ENCODE measurements at places on chromosomes 12 and 14. TPM values are rescaled to one million over a fixed set of nuclear protein-coding genes. Genes with fewer than 3 reads are reported as not detected.
A peak's percentile ranks its signal among the peaks of the same experiment; 100 is the strongest.

DNA sequence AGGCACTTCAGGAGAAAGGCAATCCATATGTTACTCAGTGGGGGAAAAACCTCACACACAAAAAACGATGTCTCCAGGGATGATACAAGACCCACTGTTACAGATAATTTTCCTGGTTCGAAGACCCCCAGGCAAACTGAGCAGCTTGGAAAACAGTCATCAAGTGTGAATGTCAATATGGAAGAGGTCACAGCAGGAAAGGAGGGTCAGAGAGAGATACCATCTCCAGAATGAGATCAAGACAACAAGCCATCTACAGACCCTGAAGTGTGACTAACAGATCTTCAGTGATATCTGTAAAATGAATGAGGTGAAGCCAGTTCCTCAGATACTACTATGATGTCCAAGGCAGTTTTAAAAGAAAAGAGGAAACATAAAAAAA is 28.6 kb downstream of the GNS start:
- DNase-seq = no peak

The ASPG gene
- total RNA-seq = 151 TPM

GRCh38 chr12:57782243-57782607 is 362 bp upstream of the TSFM start:
- no peak for DNase-seq

The CLEC14A gene
- 4.1 TPM for total RNA-seq

The PSMC6 gene
- total RNA-seq = 48.8 TPM

- DNase-seq = no peak
These were observed 173.3 kb upstream of the FAR2 start for GRCh38 chr12:28975564-28976340.

GRCh38 chr12:55974308-55974730 is 441 bp downstream of the RAB5B start:
- DNase-seq = no peak

- DNase-seq = no peak
These were observed 216.4 kb downstream of the NOVA1 start for GRCh38 chr14:26381405-26381804.

GRCh38 chr14:58280954-58281787 is 17.2 kb upstream of the ARID4A start:
- no peak for DNase-seq

- peak; percentile 87 for DNase-seq
These were observed 5.0 kb upstream of the BAZ2A start for GRCh38 chr12:56634837-56635791.

DNA sequence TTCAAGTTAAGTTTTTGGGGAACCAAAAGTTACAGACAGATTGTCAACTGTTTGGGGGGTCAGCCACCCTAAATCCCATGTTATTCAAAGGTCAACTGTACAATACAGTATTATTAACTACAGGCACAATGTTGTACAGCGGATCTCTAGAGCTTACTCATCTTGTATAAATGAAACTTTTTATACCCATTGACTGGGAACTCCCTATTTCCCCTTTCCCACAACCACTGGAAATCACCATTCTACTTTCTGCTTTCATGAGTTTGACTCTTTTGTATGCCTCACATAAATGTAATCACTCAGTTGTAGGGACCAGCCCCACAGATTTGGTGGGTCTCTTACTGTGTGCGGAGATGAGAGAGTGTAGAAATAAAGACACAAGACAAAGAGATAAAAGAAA is 57.8 kb downstream of the SLCO1B3 start:
- no peak for DNase-seq

The SERPINA5 gene
- 317 TPM for total RNA-seq

DNA sequence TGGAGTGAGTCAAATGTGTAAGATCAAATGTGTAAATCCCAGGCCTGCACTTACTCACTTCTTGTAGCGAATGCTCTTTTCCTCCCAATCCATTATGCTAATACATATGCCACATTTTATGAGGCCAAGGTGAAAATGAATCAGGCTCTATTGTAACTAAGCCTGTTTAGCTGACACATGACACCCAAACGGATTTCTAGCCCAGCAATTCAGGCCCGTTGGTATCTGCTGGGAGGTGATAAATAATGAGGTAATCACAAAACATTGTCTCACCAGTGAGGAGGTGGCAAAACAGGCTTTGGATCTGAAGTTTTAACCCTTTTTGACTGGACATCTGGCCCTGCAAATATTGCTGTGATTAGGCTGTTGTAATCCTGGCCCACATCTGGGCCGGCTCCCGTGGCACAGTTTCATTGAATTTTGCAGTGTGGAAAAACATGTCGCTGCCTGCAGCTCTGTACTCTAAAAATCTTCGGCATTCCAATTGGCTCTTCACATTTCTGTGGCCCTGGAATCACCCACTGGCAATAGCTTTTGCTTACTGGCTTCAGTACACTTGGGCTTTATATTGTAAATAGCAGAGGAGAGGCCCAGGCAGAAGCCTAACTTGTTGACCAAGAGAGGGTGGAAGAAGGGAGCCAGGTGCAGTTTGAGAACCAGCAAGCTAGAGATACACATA is 106.1 kb downstream of the PAX9 start:
- no peak for DNase-seq

DNA sequence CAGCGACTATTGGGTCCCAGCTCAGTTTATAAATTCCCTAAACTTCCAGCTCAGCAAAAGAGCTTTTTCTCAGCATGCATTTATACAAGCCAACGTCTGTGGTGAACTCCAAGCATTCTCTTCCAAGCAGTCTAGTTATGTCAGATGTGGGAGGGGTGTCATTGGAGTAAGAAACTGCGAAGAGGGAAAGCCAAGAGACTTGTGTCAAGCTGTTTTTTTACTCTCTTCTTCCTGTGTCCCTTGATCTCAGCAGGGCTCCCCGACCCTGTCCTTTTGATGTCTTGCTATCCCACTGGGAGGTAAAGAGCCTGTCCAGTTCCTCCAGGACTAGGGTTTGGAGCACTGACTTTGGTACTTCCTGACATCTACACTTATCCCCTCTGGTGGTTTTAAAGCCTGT is 69.0 kb downstream of the PPM1H start:
- no peak for DNase-seq
